ENCODE measurements at places on chromosomes 16 and 17.

DNA sequence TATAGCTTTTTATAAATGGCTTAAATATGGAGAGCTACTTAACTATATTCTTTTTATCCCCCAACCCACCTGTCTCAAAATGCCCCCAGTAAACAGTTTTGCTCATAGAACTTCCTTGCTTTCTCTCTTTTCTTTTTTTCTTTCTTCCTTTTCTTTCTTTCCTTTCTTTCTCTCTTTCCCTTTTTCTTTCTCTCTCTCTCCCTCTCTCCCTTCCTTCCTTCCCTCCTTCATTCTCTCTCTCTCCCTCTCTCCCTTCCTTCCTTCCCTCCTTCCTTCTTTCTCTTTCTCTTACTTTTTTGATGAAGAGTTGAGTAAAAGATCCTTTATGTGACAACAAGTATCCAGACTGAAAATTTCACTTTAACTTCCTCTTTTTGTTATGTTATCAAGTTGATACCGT lies 48.2 kb downstream of the KCNJ2 start:
- DNase-seq: no peak

- DNase-seq: no peak
Observed at GRCh38 chr17:36068524-36068923, 4.5 kb downstream of the CCL18 start.

DNA sequence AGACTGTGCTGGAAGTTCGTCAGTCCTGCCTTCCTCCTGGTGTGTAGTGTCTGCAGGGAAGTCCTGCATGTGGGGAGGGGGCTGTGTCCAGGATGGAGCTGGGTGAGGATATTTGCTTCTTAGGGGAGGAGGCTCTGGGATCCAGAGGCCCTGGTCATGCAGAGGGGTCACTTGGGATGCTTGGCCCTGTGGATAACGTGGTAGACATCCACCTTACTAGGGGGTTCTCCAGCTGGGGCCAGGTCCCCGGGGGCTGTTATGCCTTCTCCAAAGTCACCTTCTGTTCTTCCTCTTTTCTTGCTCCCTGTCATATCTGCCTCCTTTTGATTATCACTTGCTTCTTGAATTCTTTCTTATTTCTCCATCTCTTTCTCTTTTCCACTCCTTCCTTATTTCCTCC lies 43.8 kb downstream of the SLC6A2 start:
- no peak for DNase-seq

DNA sequence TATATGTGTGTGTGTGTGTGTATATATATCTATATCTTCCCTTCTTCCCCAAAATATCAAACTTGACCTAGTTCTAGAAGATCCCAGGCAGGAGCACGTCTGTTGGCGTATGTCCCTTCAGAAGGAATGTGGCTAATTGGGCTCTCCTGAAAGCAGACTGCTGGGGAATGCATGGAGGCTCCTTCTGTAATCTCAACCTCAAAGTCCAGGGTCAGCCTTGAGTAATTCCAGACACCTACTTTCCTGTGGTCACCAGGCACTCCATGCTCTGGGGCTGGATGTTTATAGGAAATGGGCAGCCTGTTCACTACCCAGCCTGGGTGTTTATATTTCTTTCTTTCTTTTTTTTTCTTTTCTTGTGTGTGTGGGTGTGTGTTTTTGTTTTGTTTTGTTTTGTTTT lies 13.4 kb downstream of the BCO1 start:
- DNase-seq: no peak

- no peak for DNase-seq
Observed at GRCh38 chr17:45428931-45429338, 3.7 kb downstream of the ARHGAP27 start.

All from activated CD4-positive, alpha-beta T cell treated with anti-CD3 and anti-CD28 coated beads, Interleukin-2, amount 50 U/mL, for 16 hours (primary cell).